ENCODE measurements at places on chromosomes 6 and 20.

DNA sequence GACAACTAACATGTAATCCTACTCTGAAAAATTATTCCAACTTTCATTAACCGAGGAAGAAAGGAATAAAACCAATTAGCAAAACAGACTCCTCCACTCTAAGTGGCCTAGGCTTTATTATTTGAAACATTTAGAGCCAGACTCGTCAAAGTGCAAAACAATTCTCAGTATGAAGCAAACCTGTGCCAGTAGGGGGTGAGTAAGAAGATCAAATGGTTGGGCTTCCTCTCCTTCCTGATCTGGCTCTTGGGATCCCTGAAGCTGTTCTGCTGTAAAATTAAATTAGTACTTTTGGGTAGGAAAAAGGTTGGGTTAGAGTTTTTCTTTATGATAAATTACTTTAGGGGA lies 177.6 kb upstream of the MAN1A1 start:
- ATAC-seq: peak; percentile 34

DNA sequence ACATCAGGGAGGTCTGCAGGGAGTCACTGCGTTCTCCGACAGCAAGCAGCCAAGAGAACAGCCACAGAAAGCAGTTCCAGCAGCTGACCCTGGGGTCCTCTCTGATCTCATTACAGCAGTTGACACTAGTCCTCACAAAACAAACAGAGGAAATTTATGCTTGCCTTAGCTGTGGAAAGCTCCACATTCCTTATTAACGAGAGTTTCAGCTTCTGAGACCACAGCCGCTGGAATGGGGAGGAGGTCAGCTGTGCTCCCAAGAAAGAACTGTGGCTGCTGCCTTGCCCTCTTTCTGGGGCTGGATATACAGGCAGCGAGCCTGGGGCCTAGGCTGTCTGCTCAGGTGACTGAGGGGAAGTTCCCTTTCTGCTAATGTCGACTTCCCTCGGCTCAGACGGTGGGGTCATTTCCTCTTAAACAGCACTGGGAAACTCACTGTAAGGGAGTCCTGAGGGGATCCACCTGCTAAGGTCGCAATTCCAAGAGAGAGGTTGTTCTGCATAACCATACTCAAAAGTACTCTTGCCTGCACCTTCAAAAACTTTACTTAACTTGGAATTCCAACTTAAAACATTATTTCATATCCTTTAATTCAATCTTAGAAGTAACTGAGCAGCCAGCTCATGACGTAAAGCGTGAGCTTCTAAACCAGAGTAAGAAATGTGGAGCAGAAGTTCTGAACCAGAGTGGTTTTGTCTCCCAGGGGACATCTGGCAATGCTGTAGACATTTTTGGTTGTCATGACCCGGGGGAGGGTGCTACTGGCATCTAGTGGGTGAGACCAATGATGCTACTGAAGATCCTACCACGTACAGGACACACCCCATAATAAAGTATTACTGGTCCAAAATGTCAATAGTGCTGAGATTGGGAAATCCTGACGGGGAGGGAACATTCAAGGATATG lies 80.3 kb downstream of the BACH2 start:
- ATAC-seq: peak; percentile 33

DNA sequence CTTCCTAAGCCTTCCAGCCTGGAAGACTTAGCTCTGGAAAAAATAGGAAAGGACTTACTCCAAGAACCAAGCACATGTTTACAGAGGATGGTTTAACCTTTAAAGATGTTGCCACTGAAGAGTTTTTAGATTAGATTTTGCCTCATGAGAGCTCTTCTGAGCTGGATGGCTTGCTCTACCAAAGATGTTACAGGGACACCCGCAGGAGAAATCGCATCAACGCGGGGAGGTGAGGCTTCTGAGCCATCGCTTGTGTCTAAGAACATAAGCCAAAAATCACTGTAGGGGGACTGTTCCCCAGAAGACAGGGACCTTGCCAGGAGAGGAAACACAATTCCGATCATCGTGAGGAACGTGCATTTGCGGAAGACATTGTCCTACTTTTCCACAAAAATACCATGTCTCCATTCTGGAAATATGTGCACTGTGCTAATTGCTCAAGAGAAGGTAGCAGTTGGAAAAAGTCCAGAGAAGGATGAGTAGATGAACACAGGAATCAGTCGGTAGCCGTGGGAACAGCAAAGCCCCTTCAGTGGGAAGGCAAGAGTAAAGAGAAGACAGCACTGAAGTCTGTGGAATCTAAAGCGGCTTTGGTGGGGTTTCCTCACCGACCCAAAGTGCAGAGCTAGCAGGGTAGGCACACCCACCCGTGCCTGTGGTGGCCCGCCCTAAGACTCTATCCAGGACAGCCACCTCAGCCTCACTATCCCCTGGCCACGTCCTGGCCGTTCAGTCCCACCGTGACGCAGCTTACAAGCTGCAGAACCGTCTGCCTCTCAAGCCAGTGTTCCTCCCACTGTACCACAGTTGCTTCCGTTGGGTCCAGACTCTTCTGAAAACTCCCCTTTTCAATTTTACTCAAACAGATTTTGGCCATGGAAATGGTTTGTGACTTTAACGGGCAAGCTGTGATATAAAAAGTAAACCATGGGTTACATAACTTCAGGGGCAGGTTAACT lies 334.8 kb downstream of the NRN1 start:
- ATAC-seq: peak; percentile 52

DNA sequence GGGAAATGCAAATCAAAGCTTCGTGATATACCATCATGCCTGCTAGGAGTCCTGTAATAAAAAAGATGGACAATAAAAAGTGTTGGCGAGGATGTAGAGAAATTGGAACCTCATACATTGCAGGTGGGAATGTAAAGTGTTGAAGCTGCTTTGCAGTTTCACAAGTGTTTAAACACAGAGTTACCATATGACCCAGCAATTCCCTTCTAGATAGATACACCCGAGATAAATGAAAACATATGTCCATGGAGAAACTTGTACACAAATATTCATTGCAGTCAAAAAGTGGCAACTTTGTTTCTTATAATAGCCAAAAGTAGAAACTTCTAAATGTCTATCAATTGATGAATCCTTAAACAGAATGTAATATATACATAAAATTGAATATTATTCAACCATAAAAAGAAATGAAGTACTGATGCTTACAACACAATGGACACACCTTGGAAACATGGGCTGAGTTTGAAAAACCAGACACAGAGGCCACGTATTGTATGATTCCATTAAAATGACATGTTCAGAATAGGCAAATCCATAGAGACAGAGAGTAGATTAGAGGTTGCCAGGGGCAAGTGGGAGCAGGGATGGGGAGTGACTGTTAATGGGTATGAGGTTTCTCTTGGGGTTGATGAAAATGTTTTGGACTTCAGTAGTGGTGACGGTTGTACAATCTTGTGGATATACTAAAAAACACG lies 20.8 kb upstream of the ERVFRD-1 start:
- ATAC-seq: peak; percentile 31
